ENCODE measurements at places on chromosomes 7 and 10.

- no peak for DNase-seq
Observed at GRCh38 chr7:83732305-83732704, 83.4 kb upstream of the SEMA3E start.

DNA sequence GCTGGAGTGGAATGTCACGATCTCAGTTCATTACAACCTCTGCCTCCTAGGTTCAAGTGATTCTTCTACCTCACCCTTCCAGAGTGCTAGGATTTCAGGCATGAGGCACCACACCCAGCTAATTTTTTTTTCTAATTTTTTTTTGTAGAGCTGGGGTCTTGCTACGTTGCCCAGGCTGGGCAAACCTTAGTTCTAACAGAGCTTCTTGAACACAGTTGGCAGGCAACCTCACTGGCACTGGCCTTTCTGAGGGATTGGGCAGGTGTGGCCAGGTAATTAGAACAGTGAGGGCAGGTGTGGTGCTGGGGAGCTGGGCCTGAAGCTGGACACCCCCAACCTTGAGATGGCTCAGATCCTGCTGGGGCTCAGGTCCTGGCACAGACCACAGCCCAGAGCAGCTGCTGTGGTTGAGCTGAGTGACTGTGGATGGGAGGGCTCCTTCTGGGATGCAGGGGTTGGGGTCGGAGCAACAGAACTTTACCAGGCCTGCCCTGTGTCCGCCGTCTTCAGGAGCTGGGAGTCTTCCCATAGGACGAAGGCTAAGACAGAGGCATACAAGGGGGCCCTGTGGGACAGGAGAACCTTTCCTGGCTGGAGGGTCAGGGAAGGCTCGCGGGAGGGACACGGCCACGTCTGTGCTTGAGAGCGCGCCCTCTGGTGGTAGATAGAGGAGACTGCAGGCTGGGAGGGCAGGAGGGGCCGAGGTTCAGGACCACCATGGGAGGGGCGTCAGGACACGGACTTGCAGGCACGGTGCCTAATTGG lies 48.2 kb downstream of the COL26A1 start:
- peak; percentile 26 for DNase-seq

DNA sequence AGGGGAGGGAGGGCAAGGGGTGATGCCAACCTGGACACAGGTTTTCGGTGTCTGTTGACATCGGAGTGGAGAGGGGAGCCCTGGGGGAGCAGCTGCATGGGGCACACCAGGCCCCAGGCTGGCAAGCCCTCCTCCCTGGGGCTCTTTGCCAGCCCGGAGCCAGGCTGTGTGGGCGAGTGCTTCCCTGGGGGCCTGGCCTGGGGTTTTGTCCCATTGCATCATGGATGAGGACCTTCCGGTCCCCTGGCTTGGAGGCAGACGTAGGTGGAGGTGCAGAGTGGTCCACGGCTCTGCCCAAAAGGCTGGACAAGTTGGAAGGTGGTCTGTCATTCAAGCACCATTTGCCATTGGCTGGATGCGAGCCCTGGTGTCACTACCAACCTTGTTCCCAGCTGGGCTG lies 34.8 kb downstream of the ZMIZ1 start:
- DNase-seq, result no peak

DNA sequence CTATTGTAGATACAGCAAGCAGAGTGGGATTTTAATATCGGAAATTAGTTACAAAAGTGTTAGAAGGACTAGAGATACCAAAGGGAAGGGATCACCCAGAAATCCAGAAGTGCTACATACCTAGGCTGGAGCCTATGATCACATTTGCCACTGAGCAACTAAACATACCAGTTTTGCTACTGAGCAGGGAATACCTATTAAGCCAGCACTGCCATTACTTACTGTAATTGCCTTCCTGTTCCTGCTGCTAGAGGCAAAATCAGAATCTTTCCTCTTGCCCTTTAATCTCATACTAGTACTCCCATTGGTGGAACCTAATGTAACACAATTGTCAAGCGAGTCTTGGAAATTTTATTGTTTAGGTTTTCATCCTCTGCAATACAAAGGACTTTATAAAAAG lies 121.7 kb downstream of the ATRNL1 start:
- no peak for DNase-seq

DNA sequence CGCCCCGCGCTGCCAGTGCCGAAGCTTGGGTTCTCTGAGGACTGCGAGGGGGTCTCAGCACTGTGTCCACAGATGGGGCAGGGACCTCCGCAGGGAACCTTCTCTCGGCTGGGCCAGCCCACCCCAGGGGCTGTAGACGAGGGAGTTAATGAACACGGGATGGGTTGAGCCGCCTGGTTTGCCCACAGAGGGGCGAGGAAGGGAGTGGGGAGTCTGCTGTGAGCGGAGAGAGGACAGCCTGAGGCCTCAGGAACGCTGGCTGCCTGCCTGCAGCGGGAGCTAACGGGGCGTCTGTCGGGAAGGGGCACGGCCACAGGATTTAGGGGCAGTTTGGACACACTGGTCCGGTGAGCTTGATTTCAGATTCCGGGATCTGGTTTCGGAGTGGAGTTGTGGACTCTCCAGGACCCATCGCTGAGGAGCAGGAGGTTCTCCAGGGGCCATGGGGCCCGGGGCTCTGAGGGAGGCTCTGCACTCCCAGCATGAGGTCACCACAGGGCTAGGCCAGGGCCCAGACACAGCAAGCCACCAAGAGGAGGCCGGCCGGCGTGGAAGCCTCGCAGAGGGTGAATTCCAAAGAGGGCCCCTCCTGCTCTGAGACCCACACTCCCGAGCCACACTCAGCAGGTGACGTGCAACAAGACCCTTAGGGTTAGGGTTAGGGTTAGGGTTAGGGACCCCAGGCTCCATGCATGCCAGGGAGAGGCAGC lies 19.0 kb upstream of the FAM20C start:
- DNase-seq, result no peak

DNA sequence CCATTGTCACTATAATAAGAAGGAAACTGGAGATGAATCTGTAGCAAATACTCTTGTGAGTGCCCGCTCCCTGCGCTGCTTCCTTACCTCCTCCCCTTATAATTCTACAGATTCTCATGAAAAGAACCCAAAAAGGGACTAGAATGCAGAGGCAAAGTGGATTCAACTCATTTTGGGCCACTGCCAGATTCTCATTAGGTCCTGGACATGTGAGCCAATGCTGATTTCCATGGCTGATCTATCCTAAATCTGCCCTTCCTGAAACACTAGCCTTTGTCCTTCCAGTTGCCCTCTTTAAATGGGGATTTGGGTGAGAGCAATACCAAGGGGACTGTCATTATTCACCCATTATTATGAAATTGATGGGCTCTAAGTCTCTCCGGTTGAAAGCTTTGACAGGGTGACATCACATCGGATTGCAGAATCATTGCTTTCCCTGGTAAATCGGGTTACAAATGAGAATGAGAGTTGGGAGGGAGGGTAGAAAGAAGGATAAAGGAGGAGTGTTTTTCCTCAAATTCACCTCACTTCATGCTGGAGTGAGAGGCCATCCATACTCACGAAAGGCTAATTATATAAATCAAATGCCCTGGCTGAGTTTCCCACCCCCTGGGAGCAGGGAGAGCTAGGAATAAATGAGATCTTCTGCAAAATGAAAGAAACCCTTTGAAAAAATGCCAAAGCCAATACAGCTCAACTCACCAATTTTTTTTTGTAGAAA lies 37.5 kb downstream of the PTN start:
- no peak for DNase-seq

GRCh38 chr7:50661345-50662040 lies 96.3 kb upstream of the DDC start:
- peak; percentile 62 for DNase-seq

- DNase-seq, result no peak
Observed at GRCh38 chr7:4621396-4621795, 60.7 kb upstream of the FOXK1 start.

DNA sequence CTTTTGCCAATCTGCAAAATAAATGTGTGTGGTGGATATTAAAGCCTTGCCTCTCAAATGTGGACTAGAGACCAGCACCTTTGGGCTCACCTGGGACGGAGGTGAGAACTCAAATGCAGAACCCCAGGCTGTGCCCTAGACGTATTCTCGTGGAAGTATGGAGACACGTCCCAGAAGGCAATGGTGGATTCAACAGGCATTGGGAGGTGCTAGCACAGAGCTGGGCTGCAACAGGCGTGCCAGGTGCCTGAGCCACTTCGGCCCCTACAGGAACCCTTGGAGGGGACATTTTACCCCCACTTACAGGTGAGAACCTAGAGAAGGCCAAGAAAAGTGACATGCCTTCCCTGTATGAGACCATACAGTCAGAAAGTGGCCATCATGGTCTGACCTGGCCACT lies 12.2 kb downstream of the DDX56 start:
- no peak for DNase-seq

DNA sequence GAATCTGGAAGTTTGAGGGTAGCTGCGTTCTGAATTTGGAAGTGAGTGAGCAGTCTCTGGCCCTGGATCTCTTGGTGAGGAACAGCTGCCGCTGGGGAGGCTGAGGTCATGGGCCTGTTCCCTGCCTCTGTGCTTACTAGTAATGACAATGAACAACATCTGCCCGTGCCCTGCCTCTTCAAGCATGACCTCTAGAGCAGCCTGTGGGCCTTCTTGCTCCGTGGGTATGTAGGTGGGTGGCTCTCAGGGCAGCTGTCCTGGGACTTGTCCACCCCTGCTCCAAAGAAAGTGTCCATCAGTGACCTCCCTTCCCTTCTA lies 186.2 kb downstream of the CXCL12 start:
- DNase-seq, result no peak

DNA sequence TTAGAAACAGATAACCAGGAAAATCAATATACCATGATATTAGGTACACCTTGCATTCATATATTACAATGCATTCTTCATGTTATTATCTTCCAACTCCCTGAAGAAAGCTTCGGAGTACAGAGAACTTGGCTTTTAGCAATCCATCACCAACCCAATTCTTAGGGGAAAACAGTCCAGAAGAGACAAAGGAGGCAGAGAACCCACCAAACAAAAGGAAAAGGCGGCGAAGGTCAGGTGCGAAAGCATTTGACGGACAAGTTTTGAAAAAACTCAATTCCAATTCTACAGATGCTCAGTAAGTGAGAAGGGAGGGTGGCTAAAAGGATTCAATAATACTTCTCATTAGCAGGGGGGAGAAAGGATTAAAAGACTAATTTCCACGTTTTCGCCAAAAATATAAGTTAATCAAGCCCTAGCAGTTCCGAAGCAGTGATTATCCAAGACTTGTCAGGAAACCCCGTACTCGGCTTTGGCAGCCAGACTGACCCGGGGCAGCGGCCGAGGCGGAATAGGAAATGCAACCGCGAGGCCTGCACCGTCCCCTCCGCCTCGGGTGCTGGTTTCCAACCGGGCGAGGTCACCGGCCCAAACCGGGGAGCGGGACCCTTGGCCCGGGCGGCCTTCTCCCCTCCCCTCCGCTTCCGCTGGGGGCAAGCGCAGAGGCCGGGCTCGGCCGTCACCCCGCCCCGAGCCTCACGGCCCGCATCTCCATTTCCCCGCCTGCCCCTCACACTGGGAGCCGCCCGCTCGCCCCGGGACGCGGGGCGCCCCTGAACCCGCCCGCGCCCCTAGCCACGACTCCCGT lies 747 bp downstream of the GDI2 start:
- peak; percentile 62 for DNase-seq

- DNase-seq, result no peak
Observed at GRCh38 chr7:121901026-121901425, 28.1 kb downstream of the PTPRZ1 start.

GRCh38 chr7:46484906-46485305 lies 563.8 kb upstream of the IGFBP3 start:
- DNase-seq, result no peak

DNA sequence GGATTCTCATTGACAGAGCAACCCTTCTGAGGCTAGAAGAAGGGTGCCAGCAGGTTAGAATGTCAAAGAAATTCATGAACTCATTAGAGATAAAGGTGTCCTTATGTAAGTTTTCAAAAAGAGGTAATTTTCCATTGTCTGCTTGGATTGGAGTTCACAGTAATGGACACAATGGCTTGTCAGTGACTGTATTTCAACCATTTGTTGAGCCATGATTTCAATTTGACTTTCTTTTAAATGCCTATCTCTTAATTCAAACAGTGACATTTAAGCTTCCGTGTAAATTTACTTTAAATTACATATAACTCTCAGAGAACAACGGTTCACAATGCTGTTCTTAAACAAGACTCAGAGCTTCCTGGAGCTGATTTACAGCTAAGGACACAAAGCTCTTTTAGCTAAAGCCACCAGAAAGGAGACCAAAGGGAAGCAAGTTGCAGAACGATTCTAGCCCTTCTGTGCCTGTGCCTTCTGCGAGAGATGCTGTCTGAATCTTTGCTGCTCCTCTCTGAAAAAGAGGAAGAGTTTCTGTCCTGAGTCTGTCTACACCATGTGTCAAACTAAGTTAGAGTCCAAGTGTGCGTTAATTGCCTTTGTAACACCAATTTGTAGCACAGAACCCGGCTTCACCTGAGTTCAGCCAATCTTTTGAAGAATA lies 42.2 kb upstream of the PFKP start:
- DNase-seq, result no peak

DNA sequence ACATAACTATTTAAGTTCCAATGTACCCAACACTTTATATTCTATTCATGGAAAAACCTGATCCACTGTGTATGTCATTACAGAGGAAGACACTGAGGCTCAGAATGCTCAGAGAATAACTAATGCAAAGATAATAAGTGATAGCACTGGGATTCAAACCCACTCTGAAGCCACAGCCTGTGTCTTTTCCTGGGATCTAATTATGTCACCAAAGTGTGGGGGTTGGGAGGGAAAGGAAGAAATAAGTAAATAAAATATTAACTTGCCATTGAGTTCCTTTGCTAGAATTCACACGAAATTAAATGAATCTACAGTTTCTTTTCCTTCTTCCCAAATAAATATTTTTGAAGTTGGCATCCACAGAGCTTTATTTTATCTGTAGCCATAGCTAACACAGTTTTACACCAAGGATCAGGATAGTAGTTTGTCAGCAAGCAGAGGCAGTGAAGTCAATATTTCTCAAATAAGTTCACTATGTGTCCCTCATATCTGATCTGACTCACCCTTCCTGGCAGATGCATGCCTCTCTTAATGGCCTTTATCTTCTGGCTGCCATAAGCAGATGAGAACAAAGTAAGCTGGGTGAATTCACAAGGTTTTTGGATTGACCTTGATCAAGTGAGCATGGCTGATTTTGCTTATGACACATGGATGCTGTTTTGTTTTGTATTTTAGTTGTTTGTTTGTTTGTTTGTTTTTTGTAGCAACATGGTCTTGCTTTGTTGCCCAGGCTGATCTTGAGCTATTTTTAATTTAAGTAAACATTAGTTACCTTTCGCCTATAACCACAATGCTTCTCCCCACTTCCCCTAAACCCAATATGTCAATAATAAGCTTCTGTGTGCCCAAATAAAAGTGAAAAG lies 6.3 kb downstream of the RAPGEF5 start:
- no peak for DNase-seq

All from activated CD4-positive, alpha-beta T cell treated with anti-CD3 and anti-CD28 coated beads, Interleukin-10, Interleukin-2, amounts not matched to agents 100 ng/mL and 50 ng/mL, durations not matched to agents 16 hours and 8 hours (primary cell).